M059J (cell line): ENCODE measurements at places on chromosomes 2 and 18. TPM values are rescaled to one million over a fixed set of nuclear protein-coding genes. Genes with fewer than 3 reads are reported as not detected.

DYSF gene
- total RNA-seq = 0.27 and 0.81 TPM in 2 replicates

- no peak for DNase-seq
Observed at GRCh38 chr2:41950666-41950960, 97.2 kb upstream of the PKDCC start.

- DNase-seq = no peak
Observed at GRCh38 chr18:48799724-48800315, 150.9 kb downstream of the SMAD7 start.

GRCh38 chr18:74773171-74773624, 175.5 kb downstream of the ZNF407 start:
- DNase-seq = no peak

GRCh38 chr18:24928301-24928878, 423.6 kb downstream of the ZNF521 start:
- DNase-seq = no peak

- DNase-seq = no peak
Observed at GRCh38 chr2:37274359-37274965, 43.0 kb downstream of the NDUFAF7 start.

- DNase-seq = peak; percentile 98
Observed at GRCh38 chr2:46847185-46847710, 68.4 kb downstream of the MCFD2 start.
